ENCODE measurements at places on chromosomes 7 and 10. TPM values are rescaled to one million over a fixed set of nuclear protein-coding genes. Genes with fewer than 3 reads are reported as not detected.

DNA sequence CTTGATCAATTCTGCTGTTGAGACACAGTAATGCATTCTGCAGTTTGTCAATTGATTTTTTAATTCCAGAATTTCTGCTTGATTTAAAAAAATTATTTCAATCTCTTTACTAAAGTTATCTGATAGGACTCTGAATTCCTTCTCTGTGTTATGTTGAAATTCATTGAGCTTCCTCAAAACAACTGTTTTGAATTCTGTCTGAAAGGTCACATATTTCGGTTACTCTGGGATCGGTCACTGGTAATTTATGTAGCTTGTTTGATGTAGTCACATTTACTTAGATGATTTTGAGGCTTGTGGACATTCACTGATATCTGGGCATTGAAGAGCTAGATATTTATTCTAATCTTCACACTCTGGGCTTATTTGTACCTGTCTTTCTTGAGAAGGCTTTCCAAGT, 67.2 kb upstream of the NME8 start:
- no peak for DNase-seq

DNA sequence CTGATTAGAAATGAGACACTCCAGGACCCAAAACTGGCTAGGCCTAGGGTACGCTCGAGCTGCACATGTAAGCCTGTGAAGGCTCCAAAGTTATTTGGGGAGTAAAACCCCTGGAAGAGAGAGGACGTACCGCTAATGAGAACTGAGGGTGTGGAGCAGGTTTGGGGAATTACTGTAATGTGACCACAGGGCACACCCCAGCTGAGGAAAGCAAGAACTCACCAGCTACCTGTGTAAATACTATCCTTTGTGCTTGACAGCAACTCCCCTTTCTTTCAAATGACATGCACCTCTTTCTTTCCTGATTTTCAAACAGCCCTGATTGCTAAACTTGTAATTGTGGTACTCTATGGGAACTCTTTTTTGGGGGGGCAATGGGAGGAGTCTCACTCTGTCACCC, 147.2 kb downstream of the JAZF1 start:
- DNase-seq: no peak

GRCh38 chr7:3019801-3020200, 23.9 kb downstream of the CARD11 start:
- DNase-seq: no peak

DNA sequence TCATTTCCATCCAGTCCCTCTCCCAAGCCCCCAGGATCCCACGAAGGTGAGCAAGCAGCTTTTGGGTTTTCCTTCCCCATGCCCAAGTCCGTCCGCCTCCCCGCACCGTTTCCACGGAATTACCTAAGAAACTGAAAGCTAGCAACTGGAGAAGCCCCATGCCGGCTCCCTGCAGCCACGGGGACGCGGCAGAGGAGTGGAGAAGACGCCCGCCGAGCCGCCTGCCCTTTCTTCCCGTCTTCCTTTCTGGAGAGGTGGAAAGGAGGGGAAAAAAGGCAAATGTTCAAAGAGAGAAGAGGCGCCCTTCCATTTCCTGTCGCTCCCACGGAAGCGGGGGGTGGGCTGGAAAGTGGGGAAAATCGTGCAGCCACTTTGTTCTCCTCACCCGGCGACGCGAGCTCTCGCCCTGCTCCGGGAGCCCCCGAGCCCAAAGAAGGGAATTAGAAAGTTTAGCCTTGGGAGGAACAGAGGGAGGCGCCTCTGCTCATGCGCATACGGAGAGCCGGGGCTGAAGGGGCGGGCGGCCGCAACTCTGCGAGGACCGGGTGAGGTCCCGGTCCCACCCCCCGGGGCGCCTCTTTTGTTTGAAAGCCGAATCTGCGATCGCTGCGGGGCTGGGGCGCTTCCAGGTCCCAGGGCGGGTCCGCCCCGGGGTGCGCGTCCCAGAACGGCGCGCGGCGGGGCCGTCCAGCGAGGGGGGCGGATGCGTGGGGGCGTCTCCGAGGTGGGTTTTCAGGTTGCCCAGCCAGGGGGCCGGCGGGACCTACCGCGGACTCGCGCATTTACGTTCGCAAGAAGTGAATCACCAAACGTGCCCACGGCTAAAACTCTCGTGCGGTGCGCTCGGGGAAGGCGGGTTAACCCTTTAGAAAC, at the start of gene LAMB1:
Gene LAMB1, minus strand, starts transcription at position 436 of the 873 bp plus-strand sequence. Its CDS starts 276 bp downstream, at position 160.
- no peak for DNase-seq

Gene DYDC2
- total RNA-seq: 0.15 TPM

All from esophagus squamous epithelium (tissue), 5 donors.